Activated CD8-positive, alpha-beta memory T cell treated with anti-CD3 and anti-CD28 coated beads, Interleukin-2, amount 10 ng/mL, durations not matched to agents 7 days and 5 days (primary cell): ENCODE measurements at places on chromosomes 1 and 21.

- DNase-seq, result no peak
Observed at GRCh38 chr1:14494911-14495310, 103.6 kb upstream of the KAZN start.

- DNase-seq, result no peak
Observed at GRCh38 chr1:17603091-17603841, 63.8 kb downstream of the ARHGEF10L start.

DNA sequence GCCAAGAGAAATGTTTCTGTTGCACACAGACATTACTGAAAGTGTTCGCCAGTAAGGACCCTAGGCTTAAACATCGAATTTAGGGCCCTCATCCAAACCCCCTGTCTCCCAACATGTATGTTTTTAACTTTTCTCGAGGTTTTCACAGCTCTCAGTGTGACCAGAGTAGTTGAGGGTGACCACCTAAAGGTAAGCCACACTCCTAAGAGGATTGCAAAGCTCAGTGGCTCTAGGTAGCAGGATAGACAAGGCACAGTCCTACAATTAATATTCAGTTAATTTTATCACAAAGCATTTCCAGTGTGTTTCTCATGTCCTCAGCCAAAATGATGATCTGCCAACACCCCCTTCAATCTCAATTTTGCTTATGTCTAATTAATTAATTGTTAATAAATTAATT, 695 bp upstream of the ALG14 start:
- DNase-seq, result no peak

DNA sequence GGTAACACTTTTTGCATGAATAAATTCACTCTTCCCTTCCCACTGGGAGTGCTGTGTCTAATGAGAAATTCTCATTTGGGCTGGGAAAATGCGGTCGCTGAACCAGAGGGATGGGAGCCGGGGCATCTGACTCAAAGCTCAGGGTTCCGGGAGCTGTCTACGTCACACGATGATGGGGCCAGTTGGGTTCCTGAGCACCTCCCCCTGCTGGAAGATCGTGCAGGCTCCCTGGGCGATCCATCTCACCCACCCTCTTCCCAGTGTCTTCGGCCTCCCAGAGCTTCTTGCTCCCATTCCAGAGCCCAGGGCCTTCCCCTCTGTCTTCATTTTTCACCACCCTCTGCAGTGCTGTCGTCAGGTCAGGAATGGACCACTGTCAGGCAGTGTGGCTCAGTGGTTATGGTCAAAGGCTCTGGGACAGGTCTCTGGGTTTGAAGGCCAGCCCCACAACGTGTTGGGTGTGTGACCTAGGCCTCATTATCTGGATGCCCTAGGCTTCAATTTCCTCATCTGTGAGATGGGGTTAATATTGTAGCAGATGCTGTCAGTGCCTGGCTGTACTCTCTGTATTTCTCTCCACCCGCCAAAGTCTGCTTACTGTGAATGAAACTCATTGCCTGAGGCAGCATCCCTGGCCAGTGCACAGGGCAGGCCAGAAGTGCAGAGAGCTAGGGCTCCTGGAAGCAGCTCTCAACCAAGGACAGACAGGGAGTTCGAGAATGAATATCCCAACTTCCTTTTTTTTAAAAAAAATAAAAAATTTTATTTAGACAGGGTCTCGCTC, 31.8 kb downstream of the IGSF21 start:
- no peak for DNase-seq

GRCh38 chr1:174021591-174022079, 522 bp downstream of the RC3H1 start:
- DNase-seq, result peak; percentile 65

DNA sequence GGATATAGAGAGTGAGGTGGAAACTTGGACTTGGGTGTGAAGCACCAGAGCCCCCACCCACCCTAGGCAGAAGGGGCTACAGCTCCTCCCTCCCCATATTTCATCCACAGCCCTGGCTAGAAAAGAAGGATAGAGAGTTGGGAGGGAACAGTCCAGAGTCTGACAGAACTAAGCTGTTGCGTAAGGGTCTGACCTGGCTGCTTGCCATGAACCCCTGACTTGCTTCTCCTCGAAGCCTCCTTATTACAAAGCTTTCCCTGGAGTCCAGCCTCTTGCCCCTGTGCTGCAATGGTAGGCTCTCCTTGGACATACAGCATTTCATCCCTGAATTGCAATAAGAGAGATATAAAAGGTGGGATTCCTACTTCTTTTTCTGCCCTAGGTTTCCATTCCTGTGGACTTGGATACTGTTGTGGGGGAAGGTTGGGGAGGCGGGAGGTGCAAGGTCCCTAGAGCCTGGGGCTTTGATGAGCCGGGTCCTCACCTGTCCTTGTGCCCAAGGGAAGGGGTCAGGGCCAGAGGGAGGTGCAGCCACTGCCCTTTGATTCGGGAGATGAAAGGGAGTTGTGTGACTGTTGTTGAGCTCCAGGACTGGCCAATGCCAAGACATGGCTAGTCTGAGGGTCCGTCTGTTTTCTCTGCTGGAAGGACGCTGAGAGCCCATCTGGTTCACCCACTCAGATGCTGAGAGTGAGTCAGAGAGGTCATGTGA, 2.7 kb downstream of the RHBG start:
- no peak for DNase-seq
